Activated CD4-positive, alpha-beta T cell treated with anti-CD3 and anti-CD28 coated beads, Interleukin-2, amount 50 U/mL, for 48 hours (primary cell): ENCODE measurements at places on chromosomes 1 and 21.

DNA sequence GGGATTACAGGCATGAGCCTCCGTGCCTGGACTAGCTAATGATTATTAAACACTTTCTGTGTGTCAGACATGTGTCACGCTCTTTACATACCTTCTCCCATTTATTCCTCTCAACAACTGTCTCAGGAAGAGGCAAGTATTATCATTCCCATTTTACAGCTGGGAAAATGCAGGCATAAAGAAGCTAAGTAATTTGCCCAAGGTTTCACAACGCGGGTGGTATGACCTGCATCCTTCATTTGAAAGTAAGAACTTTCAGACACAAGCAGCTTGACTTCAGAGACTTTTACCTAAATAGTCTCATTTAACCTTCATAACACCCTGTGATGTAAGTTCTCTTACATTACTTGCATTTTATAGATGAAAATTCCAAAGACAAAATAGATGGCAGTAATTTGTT is 1.0 kb upstream of the ZSCAN20 start:
- no peak for DNase-seq

- DNase-seq: no peak
These were observed 283.2 kb downstream of the PTBP2 start for GRCh38 chr1:97004743-97005142.

DNA sequence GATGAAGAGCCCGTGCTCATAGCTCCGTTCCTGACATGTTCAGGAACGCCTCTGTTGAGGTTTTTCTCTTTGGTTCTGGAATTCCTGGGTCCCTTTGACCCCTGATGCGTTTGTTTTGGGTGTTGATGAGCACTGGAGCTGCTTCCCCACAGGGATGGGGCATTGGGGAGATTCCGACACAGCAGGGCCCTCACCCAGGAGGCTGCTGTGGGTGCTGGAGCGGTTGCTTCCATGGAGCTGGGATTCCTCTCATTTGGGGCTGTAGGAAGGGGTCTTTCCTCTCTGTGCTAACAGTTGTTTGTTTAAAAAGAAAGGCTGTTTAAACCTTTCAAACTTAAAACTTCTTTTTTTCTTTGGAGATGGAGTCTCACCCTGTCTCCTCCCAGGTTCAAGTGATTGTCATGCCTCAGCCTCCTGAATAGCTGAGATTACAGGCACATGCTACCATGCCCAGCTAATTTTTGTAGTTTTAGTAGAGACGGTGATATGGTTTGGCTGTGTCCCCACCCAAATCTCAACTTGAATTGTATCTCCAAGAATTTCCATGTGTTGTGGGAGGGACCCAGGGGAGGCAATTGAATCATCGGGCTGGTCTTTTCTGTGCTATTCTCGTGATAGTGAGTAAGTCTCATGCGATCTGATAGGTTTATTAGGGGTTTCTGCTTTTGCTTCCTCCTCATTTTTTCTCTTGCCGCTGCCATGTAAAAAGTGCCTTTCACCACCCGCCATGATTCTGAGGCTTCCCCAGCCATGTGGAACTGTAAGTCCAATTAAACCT is 48.9 kb downstream of the SKI start:
- DNase-seq: no peak

DNA sequence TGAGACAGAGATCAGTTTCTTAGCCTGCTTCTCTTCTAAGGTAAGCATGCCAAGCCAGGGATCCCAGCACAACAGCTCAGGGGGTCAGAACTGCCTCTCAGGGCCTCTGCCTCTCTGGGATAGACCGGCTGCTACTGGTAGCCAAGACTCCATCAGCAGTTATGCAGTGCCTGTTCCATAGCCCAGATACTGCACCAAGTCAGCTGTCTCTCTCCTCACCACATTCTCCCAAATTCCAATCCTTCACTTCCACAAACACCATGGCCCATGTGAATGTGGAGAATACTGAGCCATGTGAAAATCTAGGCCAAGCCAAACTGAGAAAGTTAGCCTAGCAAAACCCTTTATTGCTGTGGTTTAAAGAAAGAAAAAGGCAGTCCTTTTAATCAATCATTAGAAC is 37.5 kb downstream of the CDC42BPA start:
- DNase-seq: no peak

- no peak for DNase-seq
These were observed 284.7 kb downstream of the CAMTA1 start for GRCh38 chr1:7069931-7070330.

GRCh38 chr1:217322834-217323233 is 308.1 kb downstream of the GPATCH2 start:
- no peak for DNase-seq

- no peak for DNase-seq
These were observed 78.0 kb downstream of the HLCS start for GRCh38 chr21:36888466-36888865.

- peak; percentile 64 for DNase-seq
These were observed 10.9 kb downstream of the IER5 start for GRCh38 chr1:181099152-181100014.

DNA sequence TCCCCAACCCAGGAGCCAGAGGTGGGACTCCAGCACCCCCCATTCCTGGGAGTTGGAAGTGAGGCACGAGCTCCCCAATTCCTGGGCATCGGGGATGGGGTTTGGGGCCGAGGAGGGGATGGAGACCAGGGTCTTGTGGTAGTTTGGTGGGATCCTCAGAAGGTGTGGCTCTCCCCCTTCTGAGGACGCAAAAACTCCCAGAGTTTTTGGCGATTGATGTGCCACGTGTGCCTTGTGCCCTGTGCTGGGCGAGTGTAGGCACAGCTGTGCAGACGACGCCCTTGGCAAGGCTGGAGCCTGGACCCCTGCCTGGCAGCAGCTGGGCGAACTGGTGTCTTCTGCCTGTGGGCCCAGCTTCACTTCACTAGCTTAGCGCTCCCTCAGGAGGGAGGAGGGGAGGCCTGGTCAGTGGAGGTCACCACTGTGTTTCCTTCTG is 2.6 kb downstream of the GUK1 start:
- DNase-seq: no peak

DNA sequence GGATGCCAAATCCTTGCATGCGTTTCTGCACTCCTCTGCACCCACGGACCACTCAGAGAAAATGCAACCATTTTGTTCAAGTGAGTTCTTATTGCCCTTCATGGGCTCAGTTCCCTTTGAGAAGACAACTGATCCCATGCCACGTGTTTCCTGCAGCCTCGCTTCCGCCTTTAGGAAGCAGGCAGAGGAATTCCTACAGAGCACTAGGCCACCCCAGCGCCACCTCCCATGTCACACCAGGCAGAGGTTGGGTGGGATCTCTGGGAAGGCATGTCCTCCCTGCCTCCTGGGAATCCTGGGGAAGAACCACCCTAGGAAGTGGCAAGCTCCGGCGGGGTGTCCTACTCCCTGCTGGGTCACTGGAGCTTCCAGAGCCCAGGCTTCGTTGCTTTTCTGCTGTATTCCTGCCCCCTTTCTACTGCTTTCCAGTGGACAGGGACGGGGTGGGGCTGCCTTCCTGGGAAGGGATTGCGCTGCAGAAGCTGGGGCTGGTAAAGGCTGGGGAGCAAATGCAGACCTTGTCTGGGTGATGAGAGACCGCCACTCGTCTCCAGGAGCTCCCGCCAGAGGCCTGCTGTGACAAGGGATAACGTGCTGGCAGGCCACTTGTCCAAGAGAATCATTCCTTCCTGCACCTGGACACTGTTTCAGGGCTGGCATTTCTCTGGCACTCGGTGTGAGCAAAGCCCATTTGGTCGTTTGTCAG is 478.2 kb upstream of the VAMP3 start:
- DNase-seq: no peak

DNA sequence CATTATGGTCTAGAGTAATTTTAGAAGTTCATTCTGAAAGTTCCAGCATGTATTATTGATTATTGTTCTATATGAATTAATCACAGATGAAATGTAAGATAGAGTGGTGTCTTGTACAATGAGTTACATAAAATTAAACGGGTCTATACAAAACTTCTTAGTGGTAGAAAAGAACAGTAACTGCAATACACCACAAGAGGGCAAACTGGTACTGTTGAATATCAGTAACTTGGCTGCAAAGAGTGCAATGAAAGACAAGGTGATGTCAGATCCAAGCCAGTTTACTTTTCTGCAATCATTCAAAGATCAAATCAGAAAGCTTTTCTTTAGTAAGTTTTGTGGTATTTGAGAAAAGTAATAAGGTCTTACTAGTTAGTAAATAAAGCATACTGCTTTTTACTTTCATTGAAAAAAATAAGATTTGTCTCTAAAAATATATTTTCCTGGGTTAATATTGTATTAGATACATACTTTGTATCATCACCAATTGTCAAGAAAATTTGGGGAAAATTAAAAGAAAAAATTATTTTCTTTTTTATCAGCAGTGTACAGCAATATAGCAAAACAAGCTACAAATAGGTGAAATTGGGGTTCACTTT is 66.4 kb upstream of the BTG3 start:
- DNase-seq: no peak

GRCh38 chr1:235108185-235108593 is 20.4 kb downstream of the TOMM20 start:
- no peak for DNase-seq

GRCh38 chr1:43065191-43065590 is 106.5 kb upstream of the SLC2A1 start:
- no peak for DNase-seq

DNA sequence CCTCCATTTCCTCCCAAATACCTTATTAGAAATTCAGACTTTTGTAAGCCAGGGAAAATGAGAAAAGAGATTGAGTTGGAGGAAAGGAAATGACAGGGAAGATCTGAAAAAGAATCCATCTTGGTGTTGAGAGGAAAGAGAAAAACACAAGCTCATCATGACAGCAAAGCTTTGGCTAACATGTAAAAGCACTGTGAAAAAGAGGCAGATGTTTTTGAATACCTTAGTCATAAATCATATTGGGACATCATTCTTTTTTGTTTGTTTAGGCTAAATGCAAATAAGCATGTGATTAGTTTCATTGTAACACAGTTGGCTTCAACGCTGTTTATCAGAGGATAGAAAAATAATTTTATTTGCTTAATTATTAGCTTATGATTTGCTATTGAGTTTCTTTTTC is 64.6 kb downstream of the LHX8 start:
- no peak for DNase-seq

DNA sequence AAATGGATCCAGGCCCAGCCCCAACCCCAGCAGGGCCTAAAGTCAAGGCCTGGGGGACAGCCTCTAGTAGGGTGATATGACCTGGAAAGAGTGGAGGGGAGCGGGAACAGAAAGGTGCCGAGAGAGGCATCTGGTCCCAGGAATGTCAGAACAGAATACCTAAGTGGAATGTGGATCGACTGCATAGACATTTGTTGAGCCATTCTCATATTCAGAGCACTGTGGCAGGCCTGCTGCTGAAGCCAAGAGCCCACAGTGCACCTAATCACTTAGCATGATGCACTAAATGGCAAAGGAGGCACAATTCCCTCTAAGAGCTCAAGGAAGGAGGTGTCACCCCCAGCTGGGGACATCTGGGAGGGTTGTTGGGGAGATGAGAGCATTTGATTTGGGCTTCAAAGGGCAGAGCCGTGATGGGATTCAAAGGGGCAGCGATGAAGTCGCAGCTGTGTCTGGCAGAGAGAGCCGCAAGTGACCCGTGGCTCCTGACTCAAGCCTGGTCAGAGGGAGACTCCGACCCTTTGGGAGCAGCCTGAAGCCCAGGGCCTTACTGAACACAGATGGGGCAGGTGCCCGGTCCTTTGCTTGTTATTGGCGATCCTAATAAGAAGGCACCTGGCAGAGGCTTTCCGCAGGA is 8.6 kb upstream of the PKP1 start:
- no peak for DNase-seq

DNA sequence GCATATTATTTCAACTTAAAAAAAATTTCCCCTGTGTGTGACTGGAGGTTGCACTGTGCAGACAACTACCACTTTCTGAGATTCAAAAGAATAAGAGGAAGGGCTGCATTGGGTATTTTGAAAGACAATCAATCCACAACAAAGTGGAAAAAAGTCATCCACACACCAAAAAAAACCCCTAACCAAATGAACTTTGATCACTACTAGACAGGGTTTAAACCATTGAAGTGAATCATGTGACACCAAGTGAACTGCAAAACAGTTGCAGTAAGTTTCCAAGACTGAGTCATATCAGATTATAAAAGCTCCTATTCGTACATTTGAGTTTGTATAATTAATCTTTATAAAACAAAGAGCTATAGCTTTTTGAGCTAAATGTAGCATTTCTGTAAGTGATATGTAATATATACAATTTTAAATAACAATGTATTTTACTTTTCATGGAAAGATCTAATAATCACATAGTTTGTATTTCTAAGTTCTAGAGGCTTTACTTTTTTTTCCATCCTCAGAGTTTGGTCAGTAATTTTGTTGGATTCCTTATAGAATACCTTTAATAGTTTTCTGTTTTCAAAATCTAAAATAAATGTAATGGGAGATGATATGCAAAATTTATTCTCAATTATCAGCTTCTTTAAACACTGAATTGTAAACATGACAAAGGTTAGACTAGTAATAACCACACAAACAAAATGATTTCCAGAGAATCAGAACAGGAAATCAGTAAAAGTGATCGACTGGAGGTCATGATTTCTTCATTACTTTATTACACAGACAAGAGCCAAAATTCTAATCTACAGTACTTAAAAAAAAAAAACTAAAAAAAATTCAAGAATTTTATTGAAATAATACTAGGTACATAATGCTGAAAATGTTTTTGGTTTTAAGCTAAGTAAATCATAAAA is 50.5 kb upstream of the GFI1 start:
- no peak for DNase-seq
